ENCODE measurements at places on chromosomes 1 and 21.
A peak's percentile ranks its signal among the peaks of the same experiment; 100 is the strongest.

DNA sequence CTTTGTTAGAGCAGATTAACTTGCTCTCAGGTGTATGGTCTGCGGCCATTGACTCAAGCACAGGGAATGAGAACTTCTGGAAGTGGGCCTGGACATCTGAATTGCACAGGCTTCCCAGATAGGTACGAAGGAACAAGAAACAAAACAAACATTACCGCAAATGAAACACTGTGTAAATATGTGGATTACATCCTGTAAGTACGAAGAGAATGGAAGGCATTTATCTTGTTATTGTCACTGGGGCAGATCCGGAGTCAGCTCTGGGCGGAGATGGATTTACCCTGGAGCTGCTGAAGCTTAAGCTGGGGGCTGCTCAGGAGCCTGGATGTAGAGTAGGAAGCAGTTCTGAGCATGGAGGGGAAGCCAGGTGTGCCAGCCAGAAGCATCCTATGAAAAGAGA lies 6.8 kb downstream of the HES2 start:
- DNase-seq: no peak

DNA sequence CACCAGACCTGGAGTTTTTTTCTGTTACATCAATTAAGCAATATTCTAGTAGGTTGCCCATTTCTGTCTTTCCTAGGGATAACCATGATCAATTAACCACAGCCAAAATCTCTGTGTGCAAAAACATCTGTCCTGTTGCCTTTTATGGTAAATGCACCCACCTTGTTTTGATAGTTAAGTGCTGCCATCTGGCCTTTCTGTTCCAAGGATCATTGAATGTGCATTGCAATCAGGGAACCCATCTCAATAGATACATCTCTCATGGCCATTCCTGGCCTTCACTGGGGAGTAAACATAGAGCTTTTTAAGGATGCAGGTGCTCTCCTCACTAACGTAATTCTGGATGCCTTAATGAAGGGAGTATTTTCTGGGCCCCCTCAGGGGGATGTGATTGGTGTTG lies 111.8 kb upstream of the KIAA1614 start:
- no peak for DNase-seq

GRCh38 chr1:156740237-156740740 lies 599 bp downstream of the MRPL24 start:
- DNase-seq: no peak

GRCh38 chr1:226498640-226499008 lies 49.9 kb upstream of the STUM start:
- DNase-seq: no peak

DNA sequence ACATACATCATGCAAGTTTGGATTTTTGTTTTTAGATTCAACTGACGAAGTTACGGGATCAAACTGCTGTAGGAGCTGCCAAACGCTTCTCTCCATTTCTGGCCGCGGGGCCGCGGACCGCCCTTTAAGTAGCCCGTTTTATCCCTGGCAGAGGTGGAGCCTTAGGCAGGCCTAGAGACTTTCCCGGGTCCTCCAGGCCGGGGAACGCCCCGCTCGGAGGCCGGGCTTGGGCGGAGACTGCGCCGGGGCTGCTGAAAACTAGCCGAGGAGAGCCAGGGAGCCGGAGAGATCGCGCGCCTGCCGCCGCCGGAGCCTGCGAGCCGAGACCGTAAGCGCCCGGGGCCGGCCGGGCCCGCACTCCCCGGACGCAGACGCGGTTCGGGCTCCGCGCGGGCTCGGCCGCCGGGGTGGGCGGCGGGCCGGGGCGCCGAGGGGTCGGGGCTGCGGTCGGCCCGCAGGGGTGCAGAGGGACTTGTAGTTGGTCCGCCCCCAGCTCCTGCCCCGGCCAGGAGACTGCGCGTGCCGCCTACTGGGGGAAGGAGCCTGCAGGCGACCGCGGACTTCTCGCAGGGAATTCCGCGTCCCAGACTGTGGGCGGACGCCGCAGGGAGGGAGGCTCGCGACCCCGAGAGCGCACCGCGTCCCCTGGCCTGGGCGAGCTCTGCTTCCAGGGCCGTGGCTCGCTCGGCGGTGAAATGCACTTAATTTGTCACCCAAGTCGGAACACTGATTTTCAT lies at the start of gene EPHX1:
Gene EPHX1 (plus strand): TSS at position 283 of the 737 bp plus-strand sequence. CDS start 18,606 bp downstream, outside the sequence.
- peak; percentile 86 for DNase-seq

- DNase-seq: no peak
These were observed 210.2 kb downstream of the APP start for GRCh38 chr21:25960402-25960801.

DNA sequence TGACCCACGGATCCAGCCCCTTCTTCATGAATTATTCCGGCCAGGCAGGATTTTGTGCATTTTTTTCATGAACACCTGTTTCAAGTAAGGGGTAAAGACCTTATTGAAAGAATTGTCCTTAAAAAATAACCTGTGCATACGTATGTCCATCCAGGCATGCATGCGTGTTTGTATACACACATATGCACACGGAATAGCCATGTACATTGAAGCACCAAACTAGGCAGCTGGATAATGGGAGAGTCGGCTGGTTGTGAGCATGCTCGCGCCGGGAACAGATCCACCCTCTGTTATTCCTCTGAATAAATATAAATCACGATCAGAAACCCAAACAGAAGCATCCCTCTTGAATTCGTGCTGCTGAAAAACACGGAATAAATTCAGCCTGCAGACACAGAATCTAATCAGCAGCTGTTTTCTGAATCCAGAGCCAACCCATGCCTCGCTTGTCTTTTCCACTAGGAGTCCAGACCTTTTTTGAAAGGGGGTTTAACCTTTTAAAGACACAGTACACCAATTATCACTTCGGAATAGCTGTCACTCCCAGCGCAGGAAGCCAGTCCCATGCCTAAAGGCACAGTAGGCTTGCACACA lies at the start of gene HIVEP3:
Gene HIVEP3 (minus strand): TSS at position 473 of the 594 bp plus-strand sequence.
- DNase-seq: no peak

DNA sequence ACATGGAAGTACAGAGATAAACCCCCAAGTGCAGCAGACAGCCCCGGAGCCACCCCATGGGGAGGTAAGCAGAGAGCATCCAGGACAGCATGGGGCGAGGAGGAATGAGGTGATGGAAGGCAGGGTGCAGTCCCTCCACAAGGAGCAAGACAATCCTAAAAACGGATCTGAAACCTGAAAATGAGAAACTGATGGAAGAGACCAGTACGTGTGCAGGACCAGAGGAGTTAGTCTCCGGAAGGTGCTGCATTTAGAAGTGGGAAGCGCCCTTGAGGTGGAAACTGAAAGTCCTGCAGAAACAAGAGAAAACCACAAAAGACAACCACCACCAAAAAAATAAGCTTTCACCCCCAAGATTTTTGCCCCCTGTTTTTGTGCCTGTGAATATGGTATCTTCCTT lies 17.4 kb upstream of the DDOST start:
- no peak for DNase-seq

- no peak for DNase-seq
These were observed 12.2 kb upstream of the S100A7A start for GRCh38 chr1:153404086-153404635.

GRCh38 chr1:234535763-234536515 lies 57.0 kb upstream of the TARBP1 start:
- no peak for DNase-seq

- DNase-seq: no peak
These were observed 23.4 kb upstream of the BRDT start for GRCh38 chr1:91925644-91926435.

- no peak for DNase-seq
These were observed 36.3 kb downstream of the ERICH3 start for GRCh38 chr1:74637296-74637695.

- DNase-seq: no peak
These were observed 28.9 kb upstream of the NLRP3 start for GRCh38 chr1:247387096-247387495.

DNA sequence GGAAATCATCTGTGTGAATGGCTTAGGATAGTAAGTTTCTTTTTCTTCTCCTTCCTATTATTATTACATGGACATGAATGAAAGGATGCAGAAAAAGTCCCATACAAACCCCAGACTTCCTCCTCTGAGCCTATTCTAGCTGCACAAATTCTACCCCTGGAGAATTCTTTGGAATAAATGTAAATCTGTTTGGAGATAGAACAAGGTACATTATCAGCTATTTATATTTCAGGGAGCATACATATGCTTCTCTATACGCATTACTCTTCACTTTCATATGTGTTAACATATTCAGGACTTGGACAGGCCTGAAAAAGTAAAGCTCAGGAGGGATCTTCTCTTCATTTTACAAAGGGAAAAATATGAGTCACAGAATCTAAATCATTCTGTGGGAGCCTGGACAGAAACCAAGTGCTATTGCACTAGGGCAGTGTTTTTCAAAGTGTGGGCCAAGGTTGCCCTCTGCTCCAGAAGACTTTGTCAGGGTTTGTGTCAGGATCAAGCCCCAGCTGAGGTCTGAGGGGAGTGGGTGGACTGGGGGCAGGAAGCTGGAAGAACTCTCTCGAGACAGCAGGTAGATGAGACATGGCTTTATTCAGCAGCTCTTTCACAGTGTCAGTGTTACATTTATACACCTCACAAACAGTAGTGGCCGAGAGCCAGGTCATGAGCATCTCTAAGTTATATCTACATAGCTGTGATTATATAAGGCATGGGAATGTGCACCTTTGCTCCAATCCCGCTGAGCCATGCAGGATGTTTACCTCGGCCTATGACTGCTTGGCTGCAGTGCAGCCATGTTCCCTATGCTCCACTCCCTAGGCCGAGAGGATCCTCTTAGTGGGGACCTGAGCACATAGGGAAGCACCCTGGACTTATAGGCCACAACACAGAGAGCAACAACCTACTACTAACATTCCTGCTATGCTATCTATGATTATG lies 114.3 kb downstream of the GDAP2 start:
- DNase-seq: no peak

DNA sequence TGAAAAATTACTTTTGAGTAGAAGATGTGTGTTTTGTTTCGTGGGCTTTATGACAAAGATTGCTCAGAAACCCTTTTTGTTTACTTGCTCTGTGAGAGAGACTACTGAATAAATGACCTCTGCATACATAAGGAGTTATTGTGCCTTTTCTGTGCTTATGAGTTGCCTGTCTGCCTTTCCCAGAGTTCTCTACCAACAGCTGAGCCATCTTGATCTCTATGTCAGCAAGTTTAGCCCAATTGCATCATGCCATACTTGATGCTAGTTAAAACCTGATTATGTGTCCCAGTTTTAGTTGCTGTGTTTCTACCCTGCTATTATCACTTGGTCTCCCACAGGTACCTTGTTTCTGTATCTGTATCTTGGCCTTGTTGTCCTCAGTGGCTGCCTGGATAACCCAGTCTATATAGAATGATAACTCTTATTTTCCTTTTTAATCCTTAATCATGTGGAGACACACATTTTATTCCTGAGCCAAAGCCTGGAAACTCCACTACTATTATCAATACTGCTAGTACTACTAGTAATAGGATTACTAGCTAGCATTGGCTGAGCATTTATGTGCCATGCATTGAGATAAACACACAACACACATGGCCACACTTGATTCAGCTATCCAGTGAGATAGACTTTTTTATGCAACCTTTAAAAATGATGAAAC lies 28.7 kb upstream of the GNG12 start:
- no peak for DNase-seq

- DNase-seq: no peak
These were observed 61.5 kb downstream of the EIF4G3 start for GRCh38 chr1:21115098-21115760.

GRCh38 chr1:165928075-165928731 lies 100.8 kb downstream of the UCK2 start:
- DNase-seq: peak; percentile 75

DNA sequence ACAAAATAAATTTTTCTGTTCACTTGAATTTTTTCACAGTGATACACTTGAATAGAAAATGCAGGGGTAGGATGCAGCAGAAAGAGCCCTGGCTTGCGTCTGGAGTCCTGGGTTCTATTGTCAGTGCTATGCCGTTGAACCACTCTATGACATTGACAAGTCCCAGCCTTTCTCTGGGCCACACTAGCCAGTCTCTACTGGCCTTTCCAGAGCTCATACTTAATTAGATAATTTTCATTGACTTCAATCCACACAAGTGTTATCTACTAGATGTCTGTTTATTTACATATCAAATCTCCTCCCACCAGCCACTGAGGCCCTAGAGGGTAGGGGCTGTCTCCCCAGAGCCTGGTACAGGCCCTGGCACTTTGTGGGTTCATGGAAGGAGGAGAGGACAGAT lies 15.5 kb upstream of the CELA3B start:
- no peak for DNase-seq

DNA sequence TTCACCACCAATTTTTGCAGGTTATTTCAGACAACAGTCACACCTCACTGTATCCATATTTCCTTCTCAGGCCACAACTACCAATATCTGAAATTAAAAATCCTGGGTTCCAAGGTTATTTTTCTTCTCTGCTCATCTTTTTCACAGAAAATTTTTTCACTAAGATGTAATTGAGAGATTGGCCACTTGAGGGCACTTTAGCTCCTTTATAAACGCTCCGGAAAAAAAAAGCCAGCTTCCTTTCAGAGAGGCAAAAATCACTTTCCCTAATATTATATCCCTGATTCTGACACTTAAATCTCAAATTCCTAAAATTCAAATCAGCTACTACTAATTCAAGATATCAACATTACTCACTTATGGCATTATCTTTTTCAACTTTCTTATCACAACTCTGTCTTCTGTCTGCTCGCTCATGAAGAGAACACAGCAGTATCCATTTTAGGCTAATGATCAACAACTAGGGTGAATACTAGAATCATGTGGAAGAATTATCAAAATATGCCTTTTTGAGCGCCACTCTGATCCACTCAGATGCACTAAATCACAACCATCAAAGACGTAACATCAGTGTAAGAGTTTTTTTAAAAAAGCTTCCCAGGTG lies 101.4 kb upstream of the RGS1 start:
- DNase-seq: peak; percentile 19

DNA sequence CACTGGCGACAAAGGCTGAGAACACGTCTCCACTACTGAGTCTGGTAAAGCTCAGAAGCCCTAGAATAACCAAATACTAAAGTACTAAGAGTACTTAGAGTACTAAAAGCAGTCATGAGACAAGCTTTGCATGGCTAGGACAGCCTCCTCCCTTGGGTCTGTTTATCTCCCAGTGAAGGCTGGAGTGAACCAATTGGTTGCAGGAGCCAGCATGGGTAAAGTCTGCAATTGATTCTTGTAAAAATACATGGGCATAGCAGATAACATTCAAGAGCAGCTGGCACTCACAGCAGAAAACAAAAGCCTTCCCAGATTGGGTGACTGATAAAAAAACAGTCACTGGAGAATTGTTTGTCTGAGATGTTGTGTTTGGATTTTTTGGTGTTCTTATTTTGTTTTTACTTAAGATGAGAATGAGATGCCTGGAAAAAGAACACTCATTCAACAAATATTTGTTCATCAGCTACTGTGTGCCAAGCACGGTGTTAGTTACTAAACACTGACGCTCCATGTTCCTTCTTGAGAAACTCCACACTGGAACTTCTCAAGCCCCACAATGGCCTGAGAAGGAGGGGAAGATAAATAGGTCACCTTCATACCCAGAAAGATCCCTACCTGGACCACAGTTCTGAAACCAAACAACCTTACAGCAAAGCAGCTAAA lies 3.7 kb downstream of the IRF6 start:
- DNase-seq: peak; percentile 91

DNA sequence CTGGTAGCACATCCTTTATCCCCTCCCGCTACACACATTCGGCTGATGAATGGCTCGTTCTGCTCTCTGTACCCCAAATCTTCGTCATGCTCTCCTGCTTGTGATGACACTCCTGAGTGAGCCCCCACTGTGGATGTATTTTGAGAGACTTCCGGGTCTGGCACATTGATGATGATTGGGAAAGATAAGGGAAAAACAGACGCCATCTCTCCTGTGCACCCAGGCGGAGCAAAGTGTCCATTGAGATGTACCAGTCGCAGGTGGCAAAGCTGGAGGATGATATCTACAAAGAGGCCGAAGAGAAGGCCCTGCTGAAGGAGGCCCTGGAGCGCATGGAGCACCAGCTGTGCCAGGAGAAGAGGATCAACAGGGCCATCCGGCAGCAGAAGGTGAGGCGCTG lies 27.9 kb upstream of the EFHD2 start:
- no peak for DNase-seq
